ENCODE measurements at places on chromosomes 7 and 10.

- no peak for DNase-seq
These were observed 85.1 kb downstream of the MYOF start for GRCh38 chr10:93397020-93397419.

- DNase-seq: no peak
These were observed 2.1 kb downstream of the CADPS2 start for GRCh38 chr7:122884186-122884585.

- DNase-seq: no peak
These were observed 340.6 kb downstream of the SH2D4B start for GRCh38 chr10:80878330-80878729.

DNA sequence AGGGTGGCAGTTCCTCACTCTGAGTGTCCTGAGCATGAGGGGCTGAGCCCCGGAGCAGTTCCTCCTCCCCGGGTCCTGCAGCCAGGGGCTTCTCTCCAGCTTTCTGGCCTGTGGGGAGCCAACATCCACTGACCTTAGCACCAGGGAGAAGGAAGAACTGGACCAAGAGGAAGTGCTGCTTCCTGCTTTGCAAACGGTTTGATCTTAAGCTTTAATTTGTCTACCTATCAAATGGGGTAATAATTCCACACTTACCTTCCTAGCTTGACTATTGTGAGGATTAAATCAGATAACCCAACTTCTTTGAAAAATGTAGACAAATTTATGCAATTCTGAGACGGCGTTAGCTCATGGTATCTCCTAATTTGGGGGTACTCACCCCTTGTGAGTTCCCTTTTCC lies 2.0 kb downstream of the NOBOX start:
- no peak for DNase-seq

- DNase-seq: no peak
These were observed 113.8 kb downstream of the MARCHF5 start for GRCh38 chr10:92404612-92405418.

GRCh38 chr10:109062371-109062770 lies 860.9 kb downstream of the XPNPEP1 start:
- no peak for DNase-seq

- DNase-seq: no peak
These were observed 102.1 kb downstream of the CUX1 start for GRCh38 chr7:101919363-101920115.

- DNase-seq: no peak
These were observed 159.6 kb upstream of the SLC26A5 start for GRCh38 chr7:103605640-103606039.

- DNase-seq: no peak
These were observed 16.0 kb upstream of the CAMK2B start for GRCh38 chr7:44341401-44341800.

DNA sequence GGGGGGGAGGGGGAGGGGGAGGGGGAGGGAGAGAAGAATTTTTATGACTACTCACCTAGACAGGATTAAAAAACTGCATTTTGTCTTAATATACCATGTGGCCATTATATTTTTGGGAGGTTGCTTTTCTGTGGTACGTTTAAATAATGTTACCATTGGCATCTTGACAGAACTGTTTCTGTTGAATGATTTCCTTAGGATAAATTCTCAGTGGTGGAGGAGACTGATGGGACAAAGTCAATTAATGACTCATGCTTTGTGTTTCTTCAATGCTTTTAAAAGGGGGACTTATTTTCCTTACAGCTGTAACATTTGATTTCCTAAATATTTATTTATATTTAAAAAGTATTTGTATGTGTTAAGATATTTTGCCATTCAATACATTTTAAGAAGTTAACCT lies 13.7 kb downstream of the AGR2 start:
- DNase-seq: no peak

- no peak for DNase-seq
These were observed 60.8 kb downstream of the NPSR1 start for GRCh38 chr7:34718867-34719266.

DNA sequence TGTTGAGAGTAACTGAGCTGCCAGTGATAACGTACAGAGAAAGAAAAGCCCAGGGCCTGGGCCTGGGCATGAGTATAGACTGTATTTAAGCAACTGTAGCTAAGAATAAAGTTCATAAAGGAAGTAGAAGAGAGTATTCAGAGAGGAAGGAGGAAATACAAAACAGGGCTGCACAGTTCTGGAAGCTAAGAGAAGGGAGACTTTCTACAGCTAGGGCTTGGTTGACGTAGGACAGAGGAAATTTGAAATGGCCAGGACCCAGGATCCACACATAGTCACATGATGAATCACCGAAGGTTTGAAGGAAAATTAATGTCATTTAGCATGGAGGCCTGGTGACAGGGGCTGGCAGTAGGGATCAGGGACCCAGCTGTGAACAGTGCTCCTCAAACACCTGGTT lies 66.7 kb downstream of the ARL4A start:
- DNase-seq: no peak

- no peak for DNase-seq
These were observed 344.2 kb upstream of the ADARB2 start for GRCh38 chr10:2081501-2081900.

DNA sequence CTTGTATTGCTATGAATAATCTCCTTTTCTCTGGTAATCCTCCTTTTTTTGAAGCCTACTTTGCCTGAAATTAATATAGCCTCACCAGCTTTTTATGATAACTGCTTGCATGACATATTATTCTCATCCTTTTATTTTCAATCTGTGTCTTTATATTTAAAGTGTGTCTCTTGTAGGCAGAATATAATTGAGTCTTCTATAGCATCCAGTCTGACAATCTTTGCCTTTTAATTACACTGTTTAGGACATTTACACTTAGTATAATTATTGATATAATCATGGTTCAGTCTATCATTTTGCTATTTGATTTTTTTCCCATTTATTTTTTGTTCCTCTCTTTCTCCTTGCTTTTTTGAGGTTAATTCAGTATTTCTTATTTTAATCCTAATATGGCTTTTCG lies 240.9 kb upstream of the HPS1 start:
- no peak for DNase-seq

DNA sequence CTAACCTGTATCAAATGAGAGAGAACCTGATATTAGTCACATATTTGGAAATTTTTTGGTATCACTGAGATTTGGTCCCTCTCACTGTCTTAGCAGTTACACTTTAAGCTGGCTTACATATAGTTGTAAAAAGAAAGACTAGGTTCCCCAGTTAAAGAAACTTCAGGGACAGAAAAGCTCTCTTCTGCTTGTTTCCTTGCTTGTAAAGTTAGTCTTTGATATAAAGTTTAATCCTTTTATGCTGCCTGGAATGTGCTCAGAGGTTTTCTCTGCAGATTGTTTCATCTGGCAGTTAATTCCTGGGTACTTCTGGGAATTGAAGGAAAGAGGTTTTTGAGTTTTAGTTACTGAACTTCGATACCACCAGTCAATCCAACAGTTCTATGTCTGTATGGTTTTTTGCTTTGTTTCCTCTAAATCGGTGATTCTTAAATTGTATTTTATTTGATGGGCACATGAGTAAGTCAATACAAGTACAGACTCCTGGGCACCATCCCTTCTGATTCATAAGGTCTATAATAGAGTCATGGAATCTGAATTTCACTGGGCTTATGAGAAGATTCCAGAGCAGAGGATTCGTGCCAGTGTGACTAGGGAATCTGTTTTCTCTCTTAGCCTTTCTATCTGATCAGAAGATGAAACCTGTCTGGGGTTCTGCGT lies 1080.9 kb upstream of the C7orf33 start:
- DNase-seq: no peak

Data from activated naive CD8-positive, alpha-beta T cell treated with anti-CD3 and anti-CD28 coated beads, Interleukin-2, amount 50 U/mL, for 16 hours (primary cell).